ENCODE measurements at places on chromosomes 5 and 9.

- no peak for DNase-seq
Observed at GRCh38 chr5:40986666-40987065, 77.4 kb downstream of the C7 start.

GRCh38 chr9:7234144-7234543, 476.4 kb downstream of the KDM4C start:
- no peak for DNase-seq

DNA sequence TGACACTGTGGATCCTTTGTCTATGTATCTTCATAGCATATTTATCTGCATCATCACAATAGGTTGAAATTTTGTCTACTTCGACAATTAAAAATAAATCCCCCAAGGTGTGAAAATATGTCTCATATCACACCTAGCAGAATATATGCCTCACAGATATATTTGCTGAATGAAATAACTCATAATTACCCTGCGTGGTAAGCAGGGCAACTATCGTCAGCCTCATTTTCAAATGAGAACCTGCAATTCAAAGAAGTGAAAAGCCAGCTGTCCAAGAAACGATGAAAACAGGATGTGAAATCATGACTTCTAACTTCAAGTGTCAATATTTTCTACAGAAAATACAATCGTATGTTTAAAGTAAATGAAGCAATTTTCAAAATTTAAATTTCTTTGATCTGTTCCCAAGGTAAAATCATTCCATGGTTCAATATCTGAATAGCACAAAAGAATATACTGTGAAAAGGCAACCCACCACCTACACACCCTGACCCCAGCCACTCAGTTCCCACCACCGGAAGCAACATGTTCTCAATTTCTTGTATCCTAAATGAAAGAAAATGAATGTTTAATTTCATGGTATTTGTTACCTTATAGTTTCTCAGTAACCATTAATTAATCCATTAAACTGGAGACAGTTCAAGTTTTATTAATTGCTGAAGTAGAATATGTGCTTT, 57.1 kb downstream of the TBCA start:
- DNase-seq: no peak

DNA sequence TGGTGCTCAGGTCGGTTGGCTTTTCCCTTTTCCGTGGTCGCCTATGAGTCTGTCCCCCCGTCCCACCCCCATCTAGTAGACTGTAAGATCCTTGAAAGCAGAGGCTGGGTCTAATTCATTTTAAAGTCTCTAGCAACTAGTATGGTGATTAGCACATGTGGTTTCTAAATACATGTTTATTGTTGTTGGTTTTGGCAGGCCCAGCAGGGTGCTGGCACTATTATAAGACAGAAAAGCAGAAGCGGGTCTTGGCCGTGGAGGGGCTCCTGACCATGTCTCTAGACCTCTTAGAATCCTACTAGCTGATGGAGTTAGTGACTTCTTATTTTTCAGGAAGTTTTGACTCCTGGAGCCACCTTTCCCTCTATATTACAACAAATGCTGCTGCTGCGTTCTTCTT, 61.5 kb upstream of the TNFSF8 start:
- DNase-seq: no peak

- no peak for DNase-seq
Observed at GRCh38 chr5:37983463-37983862, 143.6 kb upstream of the GDNF start.

GRCh38 chr9:11356067-11356466, 743.3 kb upstream of the PTPRD start:
- DNase-seq: no peak

DNA sequence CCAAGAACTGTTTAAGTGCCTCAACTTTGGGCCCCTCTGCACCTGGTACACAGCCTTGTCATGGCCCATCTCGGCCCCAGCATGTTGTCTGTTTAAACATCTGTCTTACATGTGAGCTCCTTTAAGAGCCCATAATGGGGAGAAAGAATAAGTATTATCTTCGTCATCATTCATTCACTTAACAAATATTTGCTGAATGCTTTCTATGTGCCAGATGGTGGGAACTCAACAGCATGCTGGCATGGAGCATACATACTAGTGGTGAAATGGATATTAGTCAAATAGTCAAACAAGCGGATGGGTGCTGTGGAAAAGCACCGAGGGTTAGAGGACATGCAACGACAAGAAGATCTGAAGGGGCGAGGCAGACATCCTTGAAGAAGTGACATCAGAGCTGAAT, 54.5 kb downstream of the GABBR2 start:
- peak; percentile 76 for DNase-seq

- no peak for DNase-seq
Observed at GRCh38 chr5:1095302-1095989, 16.4 kb downstream of the SLC12A7 start.

Measured in DMS153 (cell line).